ENCODE measurements at places on chromosomes 2 and 18. TPM values are rescaled to one million over a fixed set of nuclear protein-coding genes. Genes with fewer than 3 reads are reported as not detected.

The FZD7 gene
- total RNA-seq, result 3.0 TPM

The SGPP2 gene
- total RNA-seq, result 57.1 TPM

The RTP5 gene
- not detected for total RNA-seq

The AQP12B gene
- not detected for total RNA-seq

The GNLY gene
- 0.44 TPM for total RNA-seq

The C2orf80 gene
- total RNA-seq, result not detected

The ASB18 gene
- total RNA-seq, result not detected

The FEV gene
- not detected for total RNA-seq

The ABCB11 gene
- not detected for total RNA-seq

The FLACC1 gene
- 0.56 TPM for total RNA-seq

The REG3A gene
- total RNA-seq, result not detected

The CD226 gene
- total RNA-seq, result 0.44 TPM

The ADRA2B gene
- total RNA-seq, result not detected

DNA sequence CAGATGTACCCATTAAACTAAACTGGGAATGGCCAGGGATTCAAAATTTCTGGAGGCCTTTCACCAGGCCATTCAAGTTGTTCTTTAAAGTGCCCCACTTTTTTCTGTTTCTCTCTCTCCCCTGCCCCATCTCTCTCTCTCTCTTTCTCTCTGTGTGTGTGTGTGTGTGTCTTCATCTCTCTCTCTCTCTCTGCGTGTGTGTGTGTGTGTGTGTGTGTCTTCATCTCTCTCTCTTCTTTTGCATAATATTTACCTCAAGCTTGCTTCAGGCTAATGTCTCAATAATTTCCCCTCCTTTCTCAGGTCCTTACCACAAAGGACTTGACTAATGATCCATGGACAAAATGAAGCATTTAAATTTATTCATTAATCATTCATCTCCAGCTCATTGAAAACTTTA is 164.2 kb upstream of the KLHL14 start:
- no peak for ATAC-seq

DNA sequence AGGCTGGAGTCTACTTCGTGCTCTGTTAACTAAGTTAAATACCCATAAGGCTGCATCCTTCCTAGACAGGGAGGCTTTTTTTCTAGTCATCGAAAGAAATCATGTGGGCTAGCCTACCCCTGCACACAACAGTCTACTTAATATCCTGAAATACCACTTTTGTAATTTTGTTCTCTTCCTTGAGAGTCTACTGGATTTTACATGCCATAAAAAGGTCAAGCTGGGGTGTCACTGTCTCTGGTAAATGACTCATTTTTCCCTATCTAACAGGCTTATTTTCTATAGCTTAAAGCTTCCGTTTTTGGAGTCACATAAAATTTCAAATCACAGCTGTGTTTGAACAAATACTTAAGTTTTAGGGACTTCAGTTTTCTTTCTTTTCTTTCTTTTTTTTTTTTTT is 10.7 kb upstream of the STAM2 start:
- ATAC-seq, result peak; percentile 17

- peak; percentile 42 for ATAC-seq
Observed at GRCh38 chr2:218465987-218466633, 47.2 kb downstream of the VIL1 start.

DNA sequence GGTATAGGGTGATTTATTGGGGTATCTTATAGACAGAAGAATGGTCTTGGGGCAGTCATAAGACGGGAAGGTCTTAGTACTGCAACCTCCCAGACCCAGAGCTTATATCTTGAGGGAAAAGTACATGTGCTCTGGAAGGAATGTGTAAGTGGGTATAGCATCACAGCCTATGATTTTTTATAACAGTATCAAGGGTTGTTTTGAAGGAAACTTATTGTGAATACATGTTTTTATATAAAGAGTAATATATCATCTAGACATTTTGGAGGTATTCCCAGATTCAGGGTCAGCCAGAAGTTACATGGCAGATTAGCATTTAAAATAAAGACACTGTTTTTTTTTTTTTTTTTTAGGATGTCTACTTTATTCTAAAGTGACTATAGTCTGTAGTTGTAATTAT is 47.6 kb upstream of the STON1 start:
- ATAC-seq, result peak; percentile 53

DNA sequence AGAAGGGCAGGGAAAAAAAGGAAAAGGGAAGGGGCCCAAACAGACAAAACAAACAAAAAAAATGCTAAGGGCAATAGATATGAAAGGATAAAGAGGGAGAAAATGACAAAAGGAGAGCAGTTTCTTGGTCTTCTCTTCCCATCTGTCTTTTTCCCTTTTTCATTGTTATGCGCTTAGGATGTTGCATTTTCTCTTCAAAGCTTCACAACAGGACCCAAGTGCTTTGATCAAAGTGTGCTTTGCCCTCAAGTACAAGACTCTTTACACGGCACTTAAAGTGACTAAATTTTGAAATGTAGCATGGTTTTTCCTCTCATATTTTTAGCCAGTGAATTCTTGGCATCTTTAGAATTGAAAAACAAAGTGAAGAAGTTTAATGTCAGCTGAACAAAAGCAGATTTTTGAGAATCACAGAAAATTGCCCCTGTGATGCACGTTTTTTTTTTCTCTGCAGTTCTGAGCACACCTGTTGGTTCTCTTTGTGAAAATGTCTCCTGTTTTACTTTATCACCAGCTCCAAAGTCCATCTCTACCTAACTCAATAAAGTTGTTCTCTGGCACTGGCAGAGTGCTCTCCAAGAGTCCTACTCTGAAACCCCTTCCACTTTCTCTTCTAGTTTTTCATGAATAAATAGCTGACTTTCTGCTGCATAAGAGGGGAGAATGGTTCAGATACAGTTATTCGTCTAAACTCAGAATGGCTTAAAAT is 126.6 kb downstream of the KCNH7 start:
- no peak for ATAC-seq

GRCh38 chr2:61018318-61018755 is 282 bp upstream of the PUS10 start:
- no peak for ATAC-seq

DNA sequence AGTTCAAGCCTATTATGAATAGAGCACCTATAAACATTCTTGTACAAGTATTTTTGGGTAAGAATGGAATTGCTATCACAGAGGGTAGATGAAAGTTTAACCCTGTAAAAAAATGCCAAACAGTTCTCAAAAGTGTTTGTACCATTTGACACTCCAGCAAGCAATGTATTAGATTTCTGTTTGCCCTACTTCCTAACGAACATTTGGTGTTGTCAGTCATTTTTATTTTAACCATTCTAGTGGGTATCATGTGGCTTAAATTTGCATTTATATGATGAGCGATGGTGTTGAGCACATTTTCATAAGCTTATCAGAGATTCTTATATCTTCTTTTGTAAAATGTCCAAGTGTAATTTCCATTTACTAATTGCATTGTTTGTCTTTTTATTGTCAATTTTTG is 608.2 kb upstream of the ACVR2A start:
- no peak for ATAC-seq

DNA sequence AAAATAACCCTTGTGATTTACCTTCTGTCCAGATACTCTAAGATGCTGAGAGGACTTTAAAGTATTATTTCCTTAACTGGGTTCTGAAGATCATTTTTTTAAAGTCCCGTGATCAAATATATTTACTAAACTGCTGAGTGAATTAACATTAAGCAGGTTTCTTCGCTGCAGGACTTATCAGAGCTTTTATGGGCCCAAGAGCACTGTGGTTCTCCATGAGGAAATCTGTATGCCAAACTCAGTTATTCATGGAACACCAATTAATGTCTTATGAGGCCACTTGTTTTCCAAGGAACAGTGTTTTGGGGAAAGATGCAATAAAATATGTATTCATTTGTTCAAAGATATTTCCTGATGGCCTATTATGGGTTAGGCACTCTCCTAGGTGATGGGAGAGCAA is 80.1 kb upstream of the ATG16L1 start:
- ATAC-seq, result no peak

DNA sequence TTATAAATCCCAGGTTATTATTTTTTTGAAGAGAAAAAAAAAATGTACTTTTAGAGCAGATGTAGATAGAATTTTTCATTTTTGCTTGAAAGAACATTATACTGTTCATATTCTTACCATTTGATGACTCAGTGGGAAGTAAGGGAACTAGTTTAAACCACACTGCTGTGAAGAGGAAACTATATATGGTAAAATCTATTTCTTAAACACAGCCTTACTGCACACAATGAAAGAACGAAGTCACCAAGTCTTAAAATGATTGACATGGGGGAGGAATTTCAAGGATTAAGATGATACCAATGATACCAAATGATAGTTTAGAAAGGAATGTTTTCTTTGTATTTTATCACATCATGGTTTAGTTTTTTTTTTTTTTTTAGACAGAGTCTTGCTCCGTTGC is 5.0 kb downstream of the ACTR2 start:
- ATAC-seq, result peak; percentile 67

- ATAC-seq, result no peak
Observed at GRCh38 chr2:23835988-23836387, 90.9 kb downstream of the ATAD2B start.

GRCh38 chr2:233531955-233532354 is 34.6 kb downstream of the USP40 start:
- ATAC-seq, result no peak

DNA sequence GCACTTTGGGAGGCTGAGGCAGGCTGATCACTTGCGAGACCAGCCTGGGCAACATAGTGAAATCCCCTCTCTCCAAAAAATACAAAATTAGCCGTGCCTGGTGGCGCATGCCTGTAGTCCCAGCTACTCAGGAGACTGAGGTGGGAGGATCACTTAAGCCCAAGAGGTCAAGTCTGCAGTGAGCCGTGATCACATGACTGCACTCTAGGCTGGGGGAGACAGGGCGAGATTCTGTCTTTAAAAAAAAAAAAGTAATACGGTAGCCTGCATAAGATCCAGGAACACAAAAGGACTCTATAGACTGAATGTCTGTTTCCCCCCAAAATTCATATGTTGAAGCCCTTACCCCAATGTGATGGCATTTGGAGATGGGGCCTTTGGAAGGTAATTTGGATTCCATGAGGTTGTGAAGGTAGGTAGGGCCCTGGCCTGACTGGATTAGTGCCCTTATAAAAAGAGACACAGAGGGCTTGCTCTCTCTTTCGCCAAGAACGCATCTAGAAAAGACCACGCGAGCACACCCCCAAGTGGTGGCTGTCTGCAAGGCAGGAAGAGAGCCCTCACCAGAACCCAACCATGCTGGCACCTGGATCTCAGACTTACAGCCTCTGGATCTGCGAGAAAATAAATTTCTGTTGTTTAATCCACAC is 17.0 kb downstream of the MBOAT2 start:
- ATAC-seq, result no peak

DNA sequence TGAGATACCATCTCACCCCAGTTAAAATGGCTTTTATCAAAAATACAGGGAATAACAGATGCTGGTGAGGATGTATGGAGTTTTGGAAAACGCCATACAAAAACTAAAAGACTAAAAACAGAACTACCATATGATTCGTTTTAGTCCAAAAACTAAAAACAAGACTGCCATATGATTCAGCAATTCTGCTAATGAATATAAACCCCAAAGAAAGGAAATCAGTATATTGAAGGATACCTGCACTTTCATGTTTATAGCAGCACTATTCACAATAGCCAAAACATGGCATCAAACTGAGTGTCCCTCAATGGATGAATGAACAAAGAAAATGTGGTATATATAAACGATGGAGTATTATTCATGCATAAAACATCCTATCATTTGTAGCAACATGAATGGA is 224.4 kb upstream of the MC4R start:
- ATAC-seq, result no peak

DNA sequence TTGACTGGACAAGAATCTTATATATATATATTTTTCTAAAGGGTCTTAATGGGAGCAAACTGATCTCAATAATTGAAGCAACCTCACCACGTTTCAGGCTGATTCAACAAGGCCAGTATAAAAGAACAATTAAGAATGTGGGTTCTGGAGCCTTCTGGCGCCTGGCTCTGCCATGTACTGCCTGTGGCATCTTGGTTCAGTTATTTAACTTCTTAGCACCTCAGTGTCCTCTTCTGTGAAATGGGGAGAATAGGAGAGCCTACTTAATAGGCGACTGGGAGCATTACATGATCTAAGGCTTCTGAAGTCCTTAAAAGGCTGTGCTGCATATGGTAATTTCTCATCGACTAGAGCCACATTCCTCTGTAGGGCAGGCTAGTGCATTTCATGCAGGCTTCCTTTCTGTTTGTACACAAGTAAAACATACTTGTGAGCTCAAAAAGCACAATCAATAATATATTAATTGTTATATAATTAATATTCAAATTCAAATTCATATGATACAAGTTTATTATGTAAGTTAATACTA is 118.4 kb upstream of the LYPD1 start:
- no peak for ATAC-seq

- peak; percentile 16 for ATAC-seq
Observed at GRCh38 chr2:27086724-27087593, at the start of gene KHK. Gene KHK (plus strand): TSS chr2:27086772. CDS start chr2:27087260, 488 bp downstream.

GRCh38 chr2:35417293-35417692 is 938.3 kb upstream of the CRIM1 start:
- ATAC-seq, result no peak

GRCh38 chr2:71521436-71521950 is 68.1 kb downstream of the DYSF start:
- ATAC-seq, result no peak

DNA sequence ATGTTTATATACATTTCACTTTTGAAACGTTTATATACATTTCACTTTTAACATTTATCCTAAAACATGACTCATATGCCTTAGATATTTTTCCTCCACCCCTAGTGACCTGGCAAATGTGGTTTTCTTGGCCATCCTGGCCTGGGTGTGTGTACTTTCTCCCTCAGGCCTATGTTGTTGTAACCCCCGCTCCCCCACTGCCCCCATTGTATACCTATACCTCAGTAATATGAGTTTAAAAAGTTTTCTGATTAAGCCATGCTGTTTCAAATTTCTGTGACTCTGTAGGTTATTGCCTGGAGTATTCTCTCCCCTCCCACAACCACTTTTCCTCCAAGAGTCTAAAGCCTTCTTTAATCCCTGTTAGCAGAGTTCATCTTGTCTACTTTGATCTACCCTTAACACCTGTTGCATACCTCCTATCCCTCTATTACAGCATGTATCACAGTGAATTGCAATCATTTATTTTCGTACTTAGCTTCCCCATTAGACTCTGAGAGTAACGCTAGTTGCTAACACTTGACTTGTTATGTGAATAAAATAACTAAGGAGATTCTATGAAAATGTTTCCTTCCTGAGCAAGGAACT is 67.9 kb downstream of the LCLAT1 start:
- no peak for ATAC-seq

DNA sequence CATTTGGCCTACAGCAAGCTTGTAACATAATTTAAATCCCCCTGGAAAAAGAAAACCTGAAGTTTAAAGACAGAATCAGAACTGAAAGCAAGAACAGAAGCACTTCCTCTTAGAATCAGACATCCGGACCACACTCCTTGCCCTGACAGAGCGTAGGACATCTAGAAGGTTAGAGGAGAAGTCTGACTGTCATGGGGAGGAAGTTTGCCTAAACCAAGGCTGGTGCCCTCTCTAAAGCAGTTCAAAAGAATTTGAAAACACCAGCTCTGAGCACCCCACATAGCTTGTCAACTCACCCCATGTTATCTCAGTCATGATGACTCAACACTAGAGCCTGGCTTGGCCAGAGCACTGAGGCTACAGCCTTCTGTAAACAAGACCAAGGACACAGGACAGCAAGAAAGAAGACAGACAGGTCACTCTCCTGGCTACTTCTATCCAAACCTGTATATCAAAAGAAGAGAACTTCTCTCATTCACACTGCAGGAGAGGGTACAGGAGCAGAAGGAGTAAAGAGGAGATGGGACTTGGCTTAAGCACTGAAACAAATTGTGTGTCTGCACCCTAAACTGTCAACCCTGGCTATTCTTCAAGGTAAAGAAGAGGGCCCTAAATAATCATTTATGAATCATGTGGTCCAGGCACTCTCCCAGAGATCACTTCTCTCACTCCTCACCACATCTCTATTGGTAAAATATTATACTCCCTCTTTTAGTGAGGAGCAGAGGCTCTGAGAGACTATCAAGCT is 198.6 kb downstream of the MEMO1 start:
- ATAC-seq, result peak; percentile 57

Data from esophagus mucosa (tissue), 1 donor.